ENCODE measurements at places on chromosomes 3 and 15.
A peak's percentile ranks its signal among the peaks of the same experiment; 100 is the strongest.

GRCh38 chr3:136954251-136954650, 3.5 kb upstream of the IL20RB start:
- peak; percentile 19 for DNase-seq

GRCh38 chr3:23999012-23999641, 54.0 kb downstream of the NR1D2 start:
- peak; percentile 67 for DNase-seq

GRCh38 chr15:63512148-63512547, 7.8 kb downstream of the USP3 start:
- DNase-seq = no peak

GRCh38 chr3:36408146-36408545, 27.8 kb downstream of the STAC start:
- DNase-seq = no peak

DNA sequence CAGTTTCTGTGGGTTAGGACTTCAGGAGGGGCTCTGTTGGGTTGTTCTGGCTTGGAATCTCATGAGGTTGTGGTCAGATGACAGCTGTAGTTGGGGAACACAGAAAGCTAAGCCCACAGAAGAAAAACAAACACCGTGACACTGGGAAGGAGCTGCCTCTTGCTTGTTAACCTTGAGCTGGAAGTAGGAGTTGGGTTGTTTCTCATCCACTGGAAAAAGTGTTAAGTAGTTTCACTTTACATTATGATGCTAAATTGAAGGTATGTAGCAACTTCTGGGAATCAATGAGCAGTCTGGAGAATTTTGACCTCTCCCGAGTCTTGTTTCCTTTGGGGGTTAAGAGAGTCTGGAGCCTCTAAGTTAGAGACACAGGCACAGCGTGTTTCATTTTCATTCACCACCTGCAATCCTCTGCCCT, 20.4 kb downstream of the HACD3 start:
- peak; percentile 33 for DNase-seq

GRCh38 chr3:5462086-5462485, 274.6 kb downstream of the EDEM1 start:
- no peak for DNase-seq

GRCh38 chr3:130582457-130583153, 65.6 kb downstream of the COL6A6 start:
- no peak for DNase-seq

- no peak for DNase-seq
These were observed 1.3 kb downstream of the CCDC80 start for GRCh38 chr3:112639455-112640225.

- peak; percentile 64 for DNase-seq
These were observed 9.5 kb downstream of the TTBK2 start for GRCh38 chr15:42911058-42911592.

- DNase-seq = no peak
These were observed 239.7 kb upstream of the BHLHE40 start for GRCh38 chr3:4739289-4740236.

DNA sequence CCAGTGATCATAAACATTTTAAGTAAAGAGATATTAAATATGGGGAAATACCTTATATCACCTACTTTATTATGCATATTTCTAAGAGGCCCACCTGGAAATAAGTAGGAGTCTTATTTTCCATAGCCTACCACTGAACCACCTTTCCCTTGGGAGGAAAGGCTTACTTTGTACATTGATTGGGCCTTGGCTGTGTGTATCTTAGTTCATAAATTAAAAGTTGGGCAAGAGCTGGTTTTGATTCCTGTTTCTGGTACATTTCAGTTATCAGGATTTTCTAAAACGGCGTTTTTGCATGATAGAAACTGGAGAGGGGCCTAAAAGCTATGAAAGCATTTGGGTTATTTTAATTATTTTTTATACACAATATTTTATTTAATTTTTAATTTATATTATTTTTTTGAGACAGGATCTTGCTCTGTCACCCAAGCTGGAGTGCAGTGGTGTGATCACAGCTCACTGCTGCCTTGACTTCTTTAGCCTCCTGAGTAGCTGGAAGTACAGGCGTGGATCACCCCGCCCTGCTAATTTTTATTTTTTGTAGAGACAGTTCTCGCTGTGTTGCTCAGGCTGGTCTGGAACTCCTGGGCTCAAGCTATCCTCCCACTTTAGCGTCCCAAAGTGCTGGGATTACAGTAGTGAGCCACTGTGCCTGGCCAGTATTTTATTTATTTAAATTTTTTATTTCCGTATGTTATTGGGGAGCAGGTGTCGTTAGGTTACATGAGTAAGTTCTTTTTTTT, 2.6 kb downstream of the GMPS start:
- DNase-seq = no peak

- no peak for DNase-seq
These were observed 367.4 kb downstream of the GAP43 start for GRCh38 chr3:115990669-115991068.

- no peak for DNase-seq
These were observed 13.1 kb upstream of the TFG start for GRCh38 chr3:100696161-100696560.

- no peak for DNase-seq
These were observed 146.9 kb upstream of the PTPRG start for GRCh38 chr3:61414456-61414855.

DNA sequence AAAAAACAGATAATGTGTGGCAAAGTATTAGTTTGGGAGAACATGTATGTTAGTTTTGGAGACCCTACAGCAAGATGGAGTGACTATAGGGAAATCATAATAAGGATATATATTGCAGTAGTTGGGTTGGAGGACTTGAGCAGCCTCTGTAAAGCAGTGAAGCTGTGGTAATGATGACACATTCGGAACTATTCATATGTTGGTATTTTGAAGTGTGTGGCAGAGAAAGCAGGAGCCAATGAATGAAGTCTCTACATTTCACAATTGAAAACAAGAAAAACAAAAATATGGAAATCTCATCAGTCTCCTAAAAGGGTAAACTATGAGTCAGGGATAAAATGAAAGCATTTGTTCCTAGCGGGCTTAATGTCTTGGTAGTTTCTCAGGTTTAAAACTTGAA, 645.9 kb downstream of the OTOL1 start:
- peak; percentile 81 for DNase-seq

GRCh38 chr3:143596957-143597642, 251.2 kb downstream of the SLC9A9 start:
- DNase-seq = no peak

GRCh38 chr15:67606742-67607141, 64.2 kb downstream of the MAP2K5 start:
- DNase-seq = no peak

DNA sequence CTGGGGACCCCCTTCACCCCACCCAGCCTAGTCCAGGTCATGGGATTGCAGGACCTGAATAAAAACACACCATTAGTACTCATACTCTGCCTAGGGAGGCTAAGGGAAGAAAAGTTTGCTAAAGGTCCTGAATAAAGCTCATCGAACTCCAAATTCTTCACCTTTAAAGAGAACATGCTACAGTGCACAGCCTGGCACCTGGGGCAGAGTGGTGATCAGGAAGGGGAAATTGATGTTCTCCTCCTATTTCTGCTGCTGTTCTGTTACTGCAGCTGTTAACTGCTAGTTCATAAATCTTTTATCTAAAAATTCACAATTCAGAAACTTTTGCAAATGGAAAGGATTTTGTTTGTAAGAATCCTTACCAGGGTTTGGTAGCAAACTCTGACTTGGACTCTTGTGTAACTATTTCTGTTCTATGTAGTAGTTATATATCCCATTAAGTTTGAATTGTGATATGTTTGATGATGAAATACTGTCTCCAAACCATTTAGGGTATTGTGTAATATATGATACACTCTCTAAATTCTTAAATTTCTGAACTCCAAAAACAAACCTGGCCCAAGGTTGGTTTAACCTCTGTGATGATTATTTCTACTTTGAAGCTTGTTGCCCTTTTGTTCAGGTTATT, 27.9 kb downstream of the MCTP2 start:
- no peak for DNase-seq

DNA sequence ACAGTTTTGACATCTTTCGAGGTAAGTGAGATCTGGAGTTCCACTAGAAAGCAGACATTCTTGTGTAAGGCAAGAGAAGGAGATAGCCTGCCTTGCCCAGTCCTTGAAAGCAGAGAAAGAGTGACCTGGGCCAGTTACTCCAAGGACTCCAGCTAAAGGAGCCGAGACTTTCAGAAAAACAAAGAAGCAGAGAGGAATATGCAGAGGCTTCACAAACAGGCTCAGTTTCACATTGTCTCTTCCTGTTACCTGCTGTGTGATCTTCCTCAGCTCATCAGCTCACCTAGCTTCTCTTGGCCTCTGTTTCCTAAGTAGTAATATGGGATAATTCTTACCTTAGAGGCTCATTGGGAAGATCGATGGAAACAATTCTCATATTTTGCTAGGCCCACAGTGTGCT, 81.0 kb downstream of the CDC25A start:
- no peak for DNase-seq

GRCh38 chr3:97340940-97341339, 423.6 kb upstream of the ARL6 start:
- no peak for DNase-seq

- peak; percentile 86 for DNase-seq
These were observed 162.0 kb downstream of the KLF13 start for GRCh38 chr15:31488437-31489204.

GRCh38 chr3:54283470-54283869, 161.1 kb downstream of the CACNA2D3 start:
- DNase-seq = no peak

All from EL (cell line).